ENCODE measurements at places on chromosomes 3 and 15.

DNA sequence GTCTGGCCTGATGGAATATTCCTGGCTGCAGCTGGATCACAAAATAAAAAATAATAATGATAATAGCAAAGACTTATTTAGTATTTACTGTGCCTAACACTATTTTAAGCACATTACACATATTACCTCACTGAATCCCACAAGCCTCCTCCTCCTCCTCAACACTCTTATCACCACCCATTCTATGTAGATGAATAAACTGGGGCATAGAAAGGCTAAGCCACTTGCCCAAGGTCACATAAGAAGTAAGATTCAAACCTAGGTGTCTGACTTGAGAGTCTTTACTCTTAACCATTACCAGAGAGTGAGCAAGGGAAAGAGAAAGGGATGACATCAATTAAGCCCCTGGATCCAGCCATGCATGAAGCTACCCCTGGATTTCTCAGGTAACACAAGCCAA, 493.1 kb downstream of the SHQ1 start:
- no peak for DNase-seq

DNA sequence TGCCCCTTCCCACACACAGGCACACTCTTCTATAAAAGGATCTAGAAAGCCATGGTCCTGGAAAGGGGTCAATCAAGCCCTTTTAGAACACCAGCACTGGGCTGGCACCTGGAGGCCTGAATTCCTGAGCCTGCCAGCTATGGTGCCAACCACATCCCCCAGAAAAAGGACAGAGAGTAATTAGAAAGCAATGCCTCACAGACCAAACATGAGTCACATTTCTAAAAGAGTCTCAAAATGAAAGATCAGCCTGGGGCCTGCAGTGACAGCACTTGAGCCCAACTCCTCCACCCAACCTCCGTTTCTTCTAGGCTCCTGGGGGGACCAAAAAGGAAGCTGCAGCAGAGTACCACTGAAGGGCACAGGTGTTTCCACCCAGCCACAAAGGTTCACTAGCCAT, 14.1 kb downstream of the MYLK start:
- DNase-seq = no peak

DNA sequence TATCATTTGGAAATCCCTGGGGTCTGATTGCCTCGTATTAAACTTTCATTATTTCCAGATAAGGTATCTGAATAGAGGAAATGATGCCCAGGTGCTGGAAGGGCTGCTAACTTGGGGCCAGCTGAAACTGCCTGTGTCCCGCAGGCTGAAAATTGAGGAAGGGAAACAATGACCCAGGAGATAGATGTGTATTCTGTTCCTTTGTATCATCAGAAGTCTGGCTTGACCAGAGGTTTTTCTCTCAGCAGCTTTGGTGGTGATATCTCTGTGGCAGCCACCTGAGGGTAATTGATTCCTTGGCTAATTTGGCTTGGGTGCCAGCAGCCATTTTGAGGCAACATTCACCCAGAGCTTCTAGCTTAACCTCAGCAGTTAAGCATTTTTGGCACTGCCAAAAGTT, 90.0 kb upstream of the STT3B start:
- no peak for DNase-seq

GRCh38 chr3:74041068-74041675, 416.4 kb upstream of the PDZRN3 start:
- DNase-seq = no peak

DNA sequence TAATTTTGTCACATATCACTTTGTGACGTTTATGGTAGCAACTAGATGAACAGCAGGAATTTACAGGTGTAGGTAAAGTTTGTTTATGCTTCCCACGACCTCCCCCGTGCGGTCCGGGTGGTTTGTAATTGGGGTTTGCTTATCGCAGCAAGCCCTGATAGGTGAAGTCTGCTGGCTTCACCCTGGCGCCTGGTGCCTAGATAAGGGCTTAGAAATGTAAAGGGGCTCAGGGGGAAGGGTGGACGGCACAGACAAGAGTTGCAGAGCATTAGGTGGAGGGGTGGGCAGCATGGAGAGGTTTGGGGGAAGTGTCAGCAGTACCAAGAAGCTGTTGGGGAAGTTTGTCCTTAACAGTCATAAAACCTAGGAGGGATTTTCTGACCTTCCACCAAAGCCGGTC, 108.1 kb upstream of the RNF7 start:
- no peak for DNase-seq

GRCh38 chr3:44968447-44968858, 7.5 kb downstream of the ZDHHC3 start:
- DNase-seq = no peak

GRCh38 chr15:95252404-95252803, 1021.0 kb downstream of the MCTP2 start:
- no peak for DNase-seq

DNA sequence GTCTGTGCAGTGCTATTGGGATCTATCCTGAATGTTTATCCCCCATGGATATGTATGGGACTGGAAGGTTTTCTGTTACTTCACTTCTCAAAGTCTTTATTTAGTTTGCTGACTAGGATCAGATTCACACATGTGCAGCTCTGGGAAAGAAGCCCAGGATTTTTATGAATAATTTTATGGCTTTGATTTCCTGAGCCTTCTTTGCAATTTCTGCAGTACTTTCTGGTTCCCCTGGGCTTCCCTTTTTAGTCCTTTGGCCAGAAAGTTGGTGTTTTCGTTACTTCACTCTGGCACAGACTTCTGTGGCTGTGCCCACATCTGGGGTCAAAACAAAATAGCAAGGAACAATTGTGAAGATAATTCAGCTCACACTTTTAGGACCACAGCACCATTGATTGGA, 721.0 kb downstream of the OTOL1 start:
- DNase-seq = no peak

DNA sequence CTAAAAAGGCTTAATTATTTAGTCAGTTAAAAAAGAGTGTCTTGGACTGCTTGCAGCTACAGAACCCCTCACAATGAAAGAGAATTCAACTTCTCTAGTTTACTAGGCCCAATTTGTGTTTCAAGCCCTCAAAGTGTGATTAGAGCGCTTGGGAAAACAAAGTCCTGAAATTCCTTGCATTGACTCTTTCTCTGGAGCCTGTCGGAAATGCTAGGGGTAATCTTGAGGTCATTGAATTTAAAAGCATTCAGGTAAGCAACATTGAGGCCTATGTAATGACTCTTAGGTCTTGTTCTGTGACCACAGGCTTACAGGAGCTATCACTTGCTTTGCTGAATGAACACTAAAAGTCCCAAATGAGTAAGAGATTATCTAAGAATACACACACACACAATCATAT, 186.0 kb downstream of the NLGN1 start:
- no peak for DNase-seq

GRCh38 chr3:44529927-44530326, 25.1 kb upstream of the ZKSCAN7 start:
- DNase-seq = no peak

DNA sequence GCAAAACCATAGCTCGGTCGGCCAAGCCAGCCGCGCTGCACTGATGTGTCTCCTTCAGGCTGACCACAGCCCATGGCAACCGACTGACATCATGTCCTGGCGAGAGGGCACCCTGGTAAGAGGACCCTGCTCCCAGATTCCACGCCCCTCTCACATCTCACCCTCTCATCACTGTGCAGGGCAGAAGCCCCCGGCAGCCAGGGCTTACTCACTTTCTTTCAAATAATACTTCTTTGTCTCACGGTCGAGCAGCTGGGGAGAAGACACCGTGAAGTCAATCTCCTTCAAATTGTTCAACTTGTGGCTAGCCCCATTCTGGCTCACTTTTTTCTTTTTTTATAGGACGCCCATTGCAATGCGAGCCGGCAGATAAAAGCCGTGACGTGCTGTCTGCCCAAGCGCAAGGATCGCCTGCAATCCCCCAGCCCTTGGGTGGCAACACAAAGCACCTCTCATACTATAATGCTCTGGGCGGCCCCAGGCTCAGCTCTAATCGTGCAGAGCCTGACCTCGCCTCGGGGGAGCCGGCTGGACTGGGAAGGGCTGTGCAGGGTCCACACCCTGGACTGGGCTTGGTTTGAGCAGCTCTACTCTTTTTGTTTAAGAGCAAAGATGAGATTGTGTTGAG, 33.6 kb downstream of the VGLL4 start:
- no peak for DNase-seq

DNA sequence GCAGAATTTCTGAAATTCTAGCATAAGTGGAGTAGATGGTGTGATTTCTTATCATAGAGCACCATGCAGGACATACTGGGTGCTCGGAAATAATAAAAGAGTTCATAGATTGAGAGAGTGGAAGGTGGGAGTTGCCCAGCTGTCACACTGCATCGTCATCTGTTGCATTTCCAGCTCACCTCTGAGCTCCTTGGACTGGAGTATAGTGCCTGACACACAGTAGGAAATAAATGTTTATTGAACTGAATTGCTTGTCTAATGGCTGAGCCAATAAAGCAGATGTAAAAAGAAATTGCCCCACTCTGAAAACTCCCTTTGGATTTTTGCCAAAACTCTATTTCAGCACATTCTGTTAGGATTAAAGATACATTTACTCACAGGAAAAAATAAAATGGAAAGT, 108.9 kb upstream of the UBE2E1 start:
- no peak for DNase-seq

- peak; percentile 13 for DNase-seq
Observed at GRCh38 chr15:84749111-84749991, 959 bp downstream of the ZNF592 start.

GRCh38 chr3:10602769-10603768, 97.7 kb upstream of the ATP2B2 start:
- DNase-seq = peak; percentile 16

DNA sequence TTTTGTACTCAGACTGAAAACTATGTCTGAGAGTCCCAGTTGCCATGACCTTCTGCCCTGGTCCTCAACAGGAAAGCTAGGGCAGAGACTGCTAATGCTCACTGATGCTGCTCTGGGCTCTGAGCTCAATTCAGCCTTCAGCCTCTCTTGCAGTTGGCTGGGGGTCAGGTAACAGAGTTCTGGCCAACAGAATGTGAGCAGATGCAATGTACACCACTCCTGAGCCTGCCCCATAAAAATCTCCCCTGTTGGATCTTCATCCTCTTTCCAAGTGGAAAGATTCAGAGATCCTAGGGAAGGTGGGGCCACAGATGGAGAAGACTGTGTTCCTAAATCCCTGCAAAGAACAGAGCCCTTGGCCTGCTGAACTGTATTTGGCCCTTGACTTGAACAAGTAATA, 87.8 kb downstream of the PDZRN3 start:
- DNase-seq = no peak

DNA sequence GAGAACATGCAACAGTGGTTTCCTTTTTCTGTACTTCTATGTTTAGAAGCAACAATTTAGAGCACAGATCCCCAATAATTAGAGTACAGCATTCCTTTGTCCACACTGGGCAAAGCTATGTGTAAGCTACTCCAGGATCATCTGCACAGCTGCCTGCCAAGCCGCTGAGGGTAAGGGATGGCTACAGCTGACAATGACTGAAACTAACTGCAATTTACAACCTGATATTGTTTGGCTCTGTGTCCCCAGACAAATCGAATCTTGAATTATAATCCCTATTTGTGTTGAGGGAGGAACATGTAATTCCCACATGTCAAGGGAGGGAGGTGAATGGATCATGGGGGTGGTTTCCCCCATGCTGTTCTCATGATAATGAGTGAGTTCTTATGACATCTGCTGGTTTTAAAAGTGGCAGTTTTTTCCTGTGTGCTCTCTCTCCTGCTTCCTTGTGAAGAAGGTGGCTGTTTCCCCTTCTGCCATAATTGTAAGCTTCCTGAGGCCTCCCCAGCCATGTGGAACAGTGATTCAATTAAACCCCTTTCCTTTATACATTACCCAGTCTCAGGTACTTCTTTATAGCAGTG, 54.8 kb upstream of the TNFSF10 start:
- no peak for DNase-seq

- DNase-seq = no peak
Observed at GRCh38 chr15:93028632-93029213, 60.3 kb downstream of the RGMA start.

DNA sequence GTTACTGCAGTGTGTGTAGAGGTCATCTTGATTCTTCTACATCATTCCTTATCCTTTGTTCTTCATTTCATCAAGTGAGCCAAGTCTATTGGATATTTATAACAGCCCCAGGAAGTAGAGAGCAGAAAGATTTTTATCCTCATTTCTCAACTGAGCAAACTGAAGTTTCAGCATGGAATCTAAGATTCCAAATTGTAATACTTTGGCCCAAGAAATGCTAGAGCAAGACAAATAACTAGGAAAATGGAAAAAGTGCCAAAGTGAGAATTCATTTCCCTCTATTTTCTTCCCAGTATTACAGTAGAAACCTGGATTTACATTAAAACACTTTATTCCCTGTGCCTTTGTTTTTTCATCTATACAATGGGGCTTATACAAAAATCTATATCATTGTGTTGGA, 346.8 kb downstream of the ARPP21 start:
- no peak for DNase-seq

- DNase-seq = no peak
Observed at GRCh38 chr15:37771465-37771864, 163.0 kb upstream of the TMCO5A start.

DNA sequence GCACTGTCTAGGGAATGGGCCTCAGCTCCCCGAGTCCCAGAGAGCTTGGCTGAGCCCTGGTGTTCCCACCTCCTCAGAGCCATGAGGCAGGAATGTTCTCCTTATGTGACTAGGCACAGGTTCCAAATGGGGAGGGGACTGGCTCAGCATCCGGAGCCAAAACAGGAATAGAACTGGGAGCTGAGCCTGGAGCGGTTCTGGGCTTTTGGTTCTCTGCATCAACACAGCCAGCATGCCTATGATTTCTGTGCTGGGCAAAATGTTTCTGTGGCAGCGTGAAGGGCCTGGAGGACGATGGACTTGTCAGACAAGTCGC, at the start of gene FAM131A:
TSS of gene FAM131A (plus strand) at position 202 of the 316 bp plus-strand sequence. CDS start at position 233, 31 bp downstream.
- DNase-seq = no peak

GRCh38 chr3:149947231-149947630, 23.5 kb downstream of the PFN2 start:
- no peak for DNase-seq

DNA sequence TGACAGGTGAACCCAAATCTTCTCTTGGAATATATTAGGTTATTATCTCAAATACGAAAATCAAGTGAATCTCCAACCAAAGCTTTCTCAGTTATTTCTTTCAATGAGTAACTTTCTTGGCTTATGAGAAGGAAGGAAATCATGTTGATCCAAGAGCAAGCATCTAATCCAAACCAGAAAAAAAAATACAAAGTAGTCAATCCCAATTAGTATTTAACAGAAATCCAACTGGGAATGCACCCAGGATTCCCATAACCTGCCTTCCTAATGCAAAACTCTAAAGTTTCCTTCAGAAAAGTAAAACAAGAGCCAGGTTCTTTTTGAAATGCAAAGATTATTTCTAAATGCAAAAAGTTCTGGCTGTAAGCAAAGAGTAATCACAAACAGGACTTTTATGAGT, 289.3 kb downstream of the SHOX2 start:
- DNase-seq = no peak

- DNase-seq = no peak
Observed at GRCh38 chr3:78398401-78398800, 1358.5 kb downstream of the ROBO2 start.

GRCh38 chr3:164612751-164613150, 465.5 kb downstream of the SI start:
- no peak for DNase-seq

DNA sequence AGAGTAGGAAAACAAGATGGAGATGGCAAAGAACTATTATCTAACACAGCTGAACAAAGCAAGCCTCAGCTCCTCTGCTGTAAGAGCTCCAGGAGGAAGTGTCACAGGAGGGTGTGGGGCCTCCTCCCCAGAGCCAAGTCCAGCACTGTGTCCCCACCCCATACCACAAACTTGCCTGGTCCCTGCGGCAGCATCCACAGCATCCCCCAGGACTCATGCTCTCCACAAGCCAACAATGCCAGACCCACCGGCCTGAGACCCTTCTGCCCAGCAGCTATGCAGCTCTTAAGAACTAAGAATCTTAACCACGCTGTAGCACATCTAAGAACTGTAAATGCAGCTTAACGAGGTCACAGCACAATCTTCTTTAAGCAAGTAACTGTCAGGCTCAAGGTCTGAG, 9.1 kb downstream of the RBM15B start:
- no peak for DNase-seq
